ENCODE measurements at places on chromosomes 1 and 21.
A peak's percentile ranks its signal among the peaks of the same experiment; 100 is the strongest.

DNA sequence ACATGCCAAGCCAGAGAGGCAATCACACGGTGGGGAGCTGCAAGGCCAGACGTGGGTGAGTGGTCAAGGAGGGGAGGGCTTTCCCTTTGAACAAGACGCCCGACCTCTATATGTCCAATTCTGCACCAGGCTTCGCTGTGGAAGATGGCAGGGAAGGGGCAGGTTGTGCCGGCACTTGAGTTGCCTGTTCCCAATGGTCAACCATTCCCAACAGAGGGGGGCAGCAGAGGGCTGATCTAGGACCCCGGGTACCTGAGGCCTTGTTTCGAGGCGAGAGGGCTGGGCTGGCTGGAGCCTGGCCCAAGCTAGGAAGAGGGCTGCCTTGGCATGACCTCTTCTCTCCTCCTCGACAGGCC is 64.9 kb downstream of the TMEM53 start:
- DNase-seq, result no peak

DNA sequence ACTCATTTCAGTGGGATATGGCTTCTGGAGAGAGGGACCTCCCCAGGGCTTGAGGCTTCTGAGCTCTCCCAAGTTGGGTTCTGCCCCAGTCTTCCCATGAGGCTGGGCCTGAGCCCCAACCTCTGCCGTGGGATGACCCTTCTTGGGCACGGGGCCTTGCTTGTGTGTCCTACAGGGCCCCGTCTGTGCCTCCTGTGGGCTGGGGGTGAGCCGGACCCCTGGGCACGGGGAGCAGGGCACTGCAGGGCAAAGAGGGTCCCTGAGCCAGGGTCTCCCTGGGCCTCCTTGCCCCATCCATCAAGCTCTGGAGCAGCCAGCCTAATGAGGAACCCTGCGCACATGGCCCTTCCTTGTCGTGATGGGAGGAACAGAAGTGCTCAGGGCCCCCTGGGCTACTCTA is 5.2 kb upstream of the SMYD3 start:
- DNase-seq, result no peak

DNA sequence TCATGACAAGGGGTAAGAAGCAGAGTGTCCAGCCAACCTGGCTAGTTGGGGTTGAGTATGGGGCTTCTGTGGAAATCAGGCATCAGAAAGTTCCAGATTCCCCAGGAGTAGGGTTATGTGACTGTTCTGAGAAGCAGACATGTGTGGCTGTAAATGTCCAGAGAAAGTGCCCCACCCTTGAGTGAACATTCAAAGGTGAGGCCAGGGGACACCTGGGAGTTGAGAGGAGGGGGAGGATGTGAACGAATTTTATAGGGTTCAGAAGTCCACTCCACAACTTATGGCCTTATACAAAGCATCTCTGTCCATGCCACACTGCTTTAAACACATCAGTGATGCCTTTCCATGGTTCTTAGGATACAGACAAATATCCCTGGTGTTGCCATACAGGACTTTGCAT is 133.3 kb downstream of the IGSF21 start:
- DNase-seq, result no peak

GRCh38 chr1:44808063-44808937 is at the start of gene BTBD19:
Gene BTBD19, plus strand, starts transcription at chr1:44808523. Its CDS starts 298 bp downstream, at chr1:44808821.
- peak; percentile 61 for DNase-seq

- peak; percentile 99 for DNase-seq
These were observed 496.4 kb downstream of the SETD4 start for GRCh38 chr21:35563885-35564451.

DNA sequence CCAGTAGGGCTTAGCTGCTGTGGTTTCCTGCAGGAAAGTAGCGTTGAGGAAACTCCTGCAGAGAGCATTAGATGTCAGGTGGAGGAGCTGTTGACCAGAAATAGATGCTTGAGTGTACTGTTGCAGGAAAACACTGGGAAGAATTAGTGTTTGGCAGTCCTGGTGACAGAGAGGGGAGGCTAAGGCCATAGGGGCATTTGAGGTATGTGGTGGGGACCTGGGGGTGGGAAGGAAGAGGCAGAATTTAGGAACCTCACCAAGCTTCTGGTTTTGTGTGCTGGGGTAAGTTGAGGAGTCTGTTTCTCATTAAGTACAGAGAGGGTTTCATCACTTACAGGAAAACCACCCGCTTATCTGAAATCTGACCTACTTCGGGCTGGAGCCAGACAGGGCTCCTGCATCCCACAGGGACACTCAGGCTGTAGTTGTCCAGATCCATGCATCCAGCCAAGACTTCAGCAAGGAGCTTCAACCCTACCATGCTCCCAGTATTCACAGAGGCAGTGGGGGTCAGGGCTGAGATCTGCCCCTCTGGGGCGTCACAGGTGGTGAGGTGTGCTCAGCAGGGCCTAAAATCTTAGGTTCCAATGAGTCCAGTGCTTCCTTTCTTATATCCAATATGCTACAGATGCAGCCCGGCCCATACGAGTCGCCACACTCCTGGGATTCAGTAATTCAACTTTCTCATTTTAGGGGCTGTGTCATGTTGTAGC is 15.1 kb downstream of the SH2D2A start:
- DNase-seq, result peak; percentile 87

DNA sequence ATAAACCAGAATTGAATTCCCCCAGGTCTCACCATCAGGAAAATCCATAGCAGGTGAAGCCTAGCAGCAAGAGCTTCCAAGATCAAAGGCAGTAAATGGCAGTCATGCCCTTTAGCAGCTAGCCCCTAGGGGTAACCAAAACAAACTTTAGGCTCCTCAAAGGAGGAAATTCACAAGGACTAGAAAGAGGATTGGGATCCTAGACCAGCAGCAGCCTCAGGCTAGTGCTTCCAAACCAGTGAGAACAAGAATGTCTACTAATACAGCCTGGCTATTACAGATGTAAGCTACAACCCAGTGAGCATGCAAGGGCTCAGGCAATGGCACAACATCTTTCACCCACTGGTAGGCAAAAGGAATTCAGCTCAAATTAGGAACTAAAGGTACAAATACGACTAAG is 11.1 kb upstream of the RIMKLA start:
- DNase-seq, result no peak

DNA sequence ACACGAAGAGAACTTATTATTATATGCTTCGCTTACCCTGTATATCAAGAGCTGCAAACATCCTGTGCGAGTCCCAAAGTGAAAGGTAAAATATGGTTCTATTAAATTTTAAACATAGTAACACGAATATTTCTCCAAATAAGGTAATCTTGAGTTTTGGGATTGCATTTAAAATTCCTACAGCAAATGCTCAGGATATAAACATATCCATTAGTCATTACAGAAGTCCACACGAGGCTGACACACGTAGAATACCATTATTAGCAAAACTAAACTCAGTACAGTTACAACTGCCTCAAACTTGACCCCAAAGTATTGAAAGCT is 282 bp upstream of the LYPLAL1 start:
- DNase-seq, result no peak

- DNase-seq, result no peak
These were observed 45.9 kb downstream of the PLXNA2 start for GRCh38 chr1:208198236-208198635.

- no peak for DNase-seq
These were observed 1.4 kb upstream of the CA14 start for GRCh38 chr1:150256198-150256553.

GRCh38 chr21:36079010-36079649 is 9.3 kb downstream of the CBR1 start:
- no peak for DNase-seq

DNA sequence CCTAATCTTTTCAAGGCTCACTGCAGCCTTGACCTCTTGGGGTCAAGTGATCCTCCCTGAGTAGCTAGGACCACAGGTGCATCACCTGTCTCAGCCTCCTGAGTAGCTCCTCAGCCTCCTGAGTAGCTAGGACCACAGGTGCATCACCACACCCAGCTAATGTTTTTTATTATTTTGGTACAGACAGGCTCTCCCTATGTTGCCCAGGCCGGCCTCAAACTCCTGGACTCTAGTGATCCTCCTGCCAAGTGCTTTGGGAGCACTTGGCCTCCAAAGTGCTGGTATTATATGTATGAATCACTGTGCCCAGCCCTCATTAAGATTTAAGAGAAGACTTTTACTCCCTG is 58.5 kb upstream of the S1PR1 start:
- DNase-seq, result no peak

DNA sequence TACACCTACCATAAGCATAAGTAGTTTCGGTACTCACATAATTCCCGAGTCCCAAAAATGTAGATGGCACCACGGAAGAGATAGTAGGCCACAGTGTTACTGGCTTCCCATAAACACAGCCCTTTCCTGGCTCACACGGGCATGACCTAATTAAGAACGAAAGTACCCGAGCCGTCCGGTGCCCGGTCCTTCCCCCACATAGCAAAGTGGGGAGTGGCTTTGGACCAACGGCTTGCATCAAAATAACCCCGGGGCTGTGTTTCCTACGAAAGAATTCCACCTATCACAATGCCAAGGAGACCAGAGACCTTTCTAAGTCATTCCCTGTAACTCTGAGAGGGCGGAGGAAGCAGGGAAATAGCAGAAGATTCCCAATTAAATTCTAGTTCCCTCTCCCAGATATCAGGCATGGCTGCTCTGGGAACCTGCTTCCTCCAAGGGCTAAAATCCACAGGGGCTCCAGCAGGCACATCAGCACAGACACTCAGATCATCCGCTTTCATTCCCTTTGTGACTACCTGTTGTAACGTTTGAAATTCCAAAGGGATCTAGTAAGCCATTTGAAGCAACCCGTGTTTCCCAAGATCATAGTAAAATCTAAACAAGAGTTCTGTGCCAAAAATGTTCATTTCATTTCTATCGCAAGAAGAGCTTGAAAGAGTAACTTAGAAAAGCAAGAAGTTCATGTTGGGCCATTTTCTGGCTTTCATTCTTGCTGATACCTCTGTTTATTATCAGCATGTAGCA is at the start of gene TMPRSS3:
TMPRSS3 (minus strand) TSS at position 148 of the 747 bp plus-strand sequence. CDS start 635 bp downstream, outside the sequence.
- DNase-seq, result no peak

GRCh38 chr1:6723621-6724428 is 22.2 kb upstream of the DNAJC11 start:
- no peak for DNase-seq

DNA sequence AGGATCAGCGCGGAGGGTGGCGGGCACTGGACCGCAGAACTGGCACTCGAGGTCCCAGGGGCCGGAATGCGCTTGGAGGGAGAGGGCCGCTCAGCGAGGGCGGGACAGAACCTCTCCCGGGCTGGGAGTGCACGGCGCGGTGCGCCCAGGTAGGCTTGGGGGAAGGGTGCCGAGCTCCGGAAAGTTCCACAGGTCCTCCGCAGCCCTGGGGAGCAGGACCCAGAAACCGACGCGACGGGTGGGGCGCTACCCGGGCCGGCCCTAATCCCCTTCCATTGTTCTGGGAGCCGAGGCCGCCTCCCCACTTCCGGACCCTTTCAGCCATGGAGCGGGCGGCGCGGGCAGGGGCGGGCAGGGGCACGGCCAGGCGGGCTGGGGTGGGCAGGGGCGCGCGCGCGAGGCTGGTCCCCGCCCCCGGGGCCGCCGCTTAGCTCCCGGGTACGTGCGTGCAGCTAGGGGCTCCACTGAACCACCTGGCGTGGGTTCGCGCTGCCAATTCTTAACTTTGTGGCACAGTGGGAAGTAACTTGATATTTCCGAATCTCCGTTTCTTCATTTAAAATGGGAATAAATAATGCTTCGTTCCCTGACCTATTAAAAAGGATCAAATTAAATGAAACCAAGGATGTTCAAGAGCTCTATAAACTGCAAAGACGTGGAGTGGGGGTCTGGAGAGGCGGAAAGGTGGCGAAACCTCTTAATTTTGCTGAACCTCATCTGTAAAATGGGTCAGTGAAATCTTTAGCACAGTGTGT is 20.7 kb downstream of the LGR6 start:
- no peak for DNase-seq

DNA sequence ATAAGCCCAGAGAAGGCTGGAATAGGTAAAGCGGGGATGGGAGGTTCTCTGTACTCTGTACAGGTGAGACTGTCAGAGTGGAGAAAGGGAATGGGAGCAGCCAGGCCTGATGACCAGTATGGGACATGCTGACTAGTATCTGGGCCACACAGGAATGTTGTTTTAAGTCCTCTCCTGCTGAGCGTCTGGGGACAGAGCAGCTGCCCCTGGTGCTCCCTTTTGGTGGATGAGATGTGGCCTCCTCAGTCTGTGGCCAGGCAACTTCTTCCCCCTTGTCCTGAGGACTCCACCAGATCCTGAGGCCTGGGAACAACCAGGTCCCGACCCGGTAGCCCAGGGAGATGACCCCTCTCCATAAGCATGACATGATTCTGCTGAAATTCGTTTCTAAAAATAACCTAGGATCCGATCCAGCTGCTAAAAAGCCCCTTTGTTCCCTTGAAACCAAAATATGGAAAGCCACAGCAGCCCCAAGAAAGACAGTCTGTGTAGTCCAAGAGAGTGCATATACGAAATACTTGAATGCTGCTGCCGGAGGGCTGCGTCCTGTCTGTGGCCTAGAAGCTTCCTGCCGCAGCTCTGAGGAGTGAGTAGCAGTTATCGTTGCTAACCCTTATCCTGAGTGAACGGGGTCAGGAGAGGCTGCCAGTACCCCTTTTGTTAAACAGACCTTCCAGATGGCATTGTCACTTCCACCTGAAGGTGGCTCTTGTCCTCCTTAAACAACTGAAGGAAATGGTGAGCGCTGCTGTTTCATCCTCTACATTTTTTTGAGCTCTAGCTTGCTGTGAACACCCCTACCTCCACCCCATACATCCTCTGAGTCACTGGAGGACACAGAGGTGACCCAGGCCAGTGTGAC is 47.1 kb downstream of the ATP2B4 start:
- DNase-seq, result peak; percentile 59

DNA sequence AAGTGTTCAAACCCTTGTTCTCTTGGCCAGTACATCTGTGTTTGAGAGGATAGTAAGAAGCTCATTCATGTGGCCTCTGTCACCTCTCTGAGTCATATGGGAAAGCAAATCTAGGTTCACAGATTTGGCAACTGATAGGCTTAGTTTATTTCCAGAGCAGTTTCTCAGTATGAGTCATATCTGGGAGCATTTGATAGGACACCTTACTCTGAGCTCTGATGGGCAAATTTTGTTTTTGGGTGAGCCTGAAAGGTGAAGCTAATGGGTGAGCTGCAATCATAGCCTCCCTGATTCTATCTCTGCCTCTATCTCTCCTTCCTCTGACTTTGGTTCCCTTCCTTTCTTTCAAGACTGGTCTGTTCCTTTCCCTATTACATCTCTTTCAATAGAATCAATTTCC is 134.4 kb downstream of the S1PR1 start:
- DNase-seq, result no peak

GRCh38 chr1:7108251-7108650 is 323.0 kb downstream of the CAMTA1 start:
- DNase-seq, result no peak

DNA sequence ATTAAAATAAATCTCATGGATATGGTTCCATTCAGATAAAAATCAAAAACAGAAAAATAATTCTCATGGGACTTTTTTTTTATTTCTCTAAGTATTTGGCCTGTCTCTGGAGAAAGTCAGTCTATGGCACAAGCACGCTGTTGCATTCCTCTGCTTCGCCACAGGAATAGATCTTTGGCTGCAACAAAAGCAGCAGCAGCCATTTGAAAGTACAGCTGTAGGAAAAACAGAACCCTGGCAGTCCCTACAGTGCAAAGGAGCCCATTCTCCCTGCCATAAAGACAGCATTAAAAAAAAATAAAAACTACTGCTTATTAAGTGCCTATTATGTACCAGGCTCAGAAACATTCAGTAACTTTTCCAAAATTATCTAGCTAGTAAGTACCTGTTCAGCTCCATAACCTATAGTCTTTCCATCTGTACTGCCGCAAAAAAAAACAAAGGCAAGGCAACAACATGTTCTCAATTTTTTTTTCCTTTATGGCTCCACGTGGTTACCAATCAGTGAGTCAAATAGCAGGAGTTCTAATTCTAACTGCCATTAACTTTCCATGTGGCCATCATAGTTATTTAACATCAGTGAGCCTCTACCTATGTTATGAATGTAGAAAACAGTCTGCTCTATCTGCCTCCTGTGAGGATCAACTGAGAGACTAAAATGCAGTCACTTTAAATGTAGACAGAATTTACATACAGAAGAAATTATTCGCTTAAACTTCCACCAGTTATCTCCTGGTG is 22.7 kb downstream of the SLC35D1 start:
- DNase-seq, result no peak

Data from AG04449 (cell line).